ENCODE measurements at places on chromosomes 4 and X.
A peak's percentile ranks its signal among the peaks of the same experiment; 100 is the strongest.

DNA sequence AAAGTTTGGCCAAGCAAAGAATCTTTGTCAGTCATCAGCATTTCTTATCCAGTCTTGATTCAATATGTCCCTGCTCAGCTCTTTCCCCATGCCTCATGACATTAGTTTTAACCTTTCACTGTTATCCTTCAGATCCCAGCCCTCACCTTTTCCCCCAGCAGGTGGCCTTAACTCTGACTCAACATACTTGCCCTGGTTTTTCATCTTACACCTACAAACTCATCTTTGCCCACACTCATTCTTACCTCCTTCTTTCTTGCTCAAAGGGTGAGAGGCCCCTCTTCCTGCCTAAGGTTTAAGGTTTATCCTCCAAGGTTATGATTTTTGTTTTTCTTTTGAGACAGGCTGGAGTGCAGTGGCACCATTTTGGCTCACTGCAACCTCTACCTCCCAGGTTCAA, 10.6 kb upstream of the ANXA5 start:
- no peak for DNase-seq

DNA sequence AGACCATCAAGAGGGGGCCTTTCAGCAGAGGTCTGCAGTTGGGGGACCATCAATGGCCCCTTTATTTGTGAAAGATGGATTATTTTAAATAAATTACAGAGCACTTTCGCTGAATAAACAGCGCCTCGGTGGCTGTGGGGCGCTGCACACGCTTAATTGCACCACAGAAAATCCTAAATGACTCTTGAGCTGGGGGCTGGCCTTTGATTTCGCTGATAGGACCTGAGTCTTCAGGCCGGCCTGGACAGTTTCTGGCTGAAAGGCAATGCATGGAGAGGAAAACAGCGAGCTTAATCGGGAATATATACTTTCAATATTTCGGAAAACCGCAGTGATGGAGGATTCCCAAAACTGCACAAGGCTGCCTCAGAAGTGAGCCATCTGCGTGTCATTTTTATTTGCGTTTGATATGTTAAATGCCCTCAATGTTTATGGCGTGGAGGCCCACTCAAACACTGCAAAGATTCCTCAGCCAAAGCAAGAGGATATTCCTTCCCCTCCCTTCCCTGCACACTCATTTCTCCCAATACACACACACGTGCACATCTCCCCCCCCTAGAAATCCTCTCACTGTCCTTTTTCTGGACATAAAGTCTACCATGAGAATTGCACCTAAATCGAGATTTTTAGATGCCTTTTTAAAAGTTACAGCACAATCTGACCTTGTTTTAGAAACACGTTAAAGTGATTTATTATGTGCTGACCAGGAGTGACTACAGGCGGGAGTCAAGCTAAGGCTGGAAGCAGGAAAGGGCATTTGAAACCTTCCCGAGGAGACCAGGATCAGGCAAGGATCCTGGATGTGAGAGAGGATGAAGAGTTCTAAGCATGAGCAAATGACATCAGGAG, 340.7 kb downstream of the RAB28 start:
- no peak for DNase-seq

DNA sequence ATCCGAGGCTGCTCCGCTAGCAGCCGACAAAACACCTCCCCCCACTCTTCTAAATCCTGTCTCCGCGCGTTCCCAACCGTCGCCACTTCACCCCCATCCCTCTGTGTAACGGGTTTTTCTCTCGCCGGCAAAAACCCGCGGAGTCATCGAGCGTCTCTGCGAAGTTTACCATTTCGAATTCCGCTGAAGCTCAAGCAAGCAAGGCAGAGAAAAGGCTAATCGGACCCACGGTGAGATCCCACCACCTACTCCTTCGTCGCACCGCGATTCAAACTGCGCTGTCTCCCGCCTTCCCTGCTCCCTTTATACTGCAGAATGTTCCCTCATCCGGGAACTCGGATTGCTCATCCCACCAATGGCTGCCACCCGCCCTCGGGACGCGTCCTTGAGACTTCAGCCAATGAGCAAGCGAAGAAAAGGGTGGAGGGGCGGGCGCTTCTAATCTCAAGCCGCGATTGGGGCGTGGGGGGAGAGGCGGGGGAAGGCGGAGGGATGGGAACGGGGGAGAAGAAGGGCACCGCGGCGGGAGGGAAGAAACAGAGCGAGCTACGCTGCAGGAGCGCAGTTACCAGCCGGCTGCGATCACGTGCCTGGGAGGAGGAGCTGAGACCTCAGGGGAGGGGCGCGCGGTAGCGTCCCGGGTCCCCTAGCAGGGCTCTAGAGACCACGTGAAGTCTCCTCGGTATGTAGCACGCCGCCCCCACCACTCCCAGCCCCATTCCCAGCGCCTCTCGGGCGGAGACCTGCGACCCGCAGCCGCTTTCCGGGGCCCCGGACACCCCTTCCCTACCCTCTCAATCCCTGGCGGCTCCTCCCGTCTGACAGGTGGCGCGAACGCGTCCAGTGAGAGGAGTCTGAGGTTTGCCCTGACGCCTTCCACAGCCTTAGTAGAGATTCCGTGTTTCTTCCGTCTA, at the start of gene H2AZ1:
H2AZ1 (minus strand) TSS at position 277 of the 914 bp plus-strand sequence; CDS start at position 172, 105 bp downstream.
- peak; percentile 93 for DNase-seq

DNA sequence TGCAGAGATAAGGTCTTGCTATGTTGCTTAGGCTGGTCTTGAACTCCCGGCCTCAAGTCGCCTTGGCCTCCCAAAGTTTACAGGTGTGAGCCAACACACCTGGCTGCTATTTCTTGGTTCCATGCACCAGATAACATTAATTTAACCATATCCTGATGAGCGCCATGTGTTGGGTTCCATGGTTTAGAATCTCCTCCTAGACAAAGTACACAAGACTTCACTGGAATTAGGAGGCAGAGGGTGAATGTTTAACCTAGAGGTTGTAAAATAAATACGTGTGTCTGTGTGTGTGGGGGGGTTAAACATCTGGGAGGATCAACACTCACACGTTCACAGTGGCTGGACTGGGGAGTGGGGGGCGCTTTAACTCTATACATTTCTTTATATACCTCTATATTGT, 32.4 kb upstream of the SORCS2 start:
- no peak for DNase-seq

GRCh38 chrX:111098874-111099273, 2.9 kb downstream of the PAK3 start:
- peak; percentile 43 for DNase-seq

DNA sequence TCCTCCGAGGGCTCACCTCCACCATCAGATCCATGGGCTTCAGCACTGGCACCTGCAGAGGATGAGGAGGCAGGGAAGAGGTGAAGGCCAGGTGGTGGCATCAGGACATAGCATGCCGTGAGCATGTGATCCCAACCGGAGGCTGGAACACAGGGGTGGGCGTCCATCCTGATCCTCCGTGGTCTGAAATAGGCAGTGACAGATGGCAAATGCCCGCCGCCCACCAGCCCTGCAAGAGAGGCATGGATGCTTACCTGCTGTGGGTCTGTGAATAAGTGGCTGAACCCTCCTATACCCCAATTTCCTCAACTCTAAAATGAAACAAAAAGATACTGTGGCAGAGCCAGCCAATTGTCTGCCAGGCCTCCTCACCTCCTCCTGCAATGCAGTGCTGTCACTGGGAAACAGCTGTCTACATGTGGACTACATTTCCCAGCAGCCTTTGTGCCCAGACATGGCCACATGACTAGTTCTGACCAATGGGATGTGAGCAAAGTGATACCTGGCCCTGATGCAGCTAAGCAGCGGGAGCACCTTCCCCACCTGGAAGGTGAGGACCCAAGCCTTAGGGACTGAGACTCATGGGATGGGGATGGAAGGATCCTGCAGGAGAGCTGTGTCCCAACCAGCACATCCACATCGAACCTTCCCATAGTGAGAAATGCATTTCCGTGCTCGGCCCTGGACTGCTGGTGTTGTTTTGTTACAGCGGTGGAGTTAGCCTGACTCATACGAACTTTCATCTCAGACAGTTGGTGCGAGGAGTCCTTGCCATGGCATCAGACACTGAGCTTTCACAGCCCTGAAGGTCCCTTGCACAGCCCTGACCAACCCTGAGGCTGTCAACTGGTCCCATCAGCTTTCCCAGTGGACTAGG, 99.5 kb downstream of the PPP2R2C start:
- no peak for DNase-seq

GRCh38 chrX:114061226-114061625, 522.7 kb upstream of the HTR2C start:
- no peak for DNase-seq

DNA sequence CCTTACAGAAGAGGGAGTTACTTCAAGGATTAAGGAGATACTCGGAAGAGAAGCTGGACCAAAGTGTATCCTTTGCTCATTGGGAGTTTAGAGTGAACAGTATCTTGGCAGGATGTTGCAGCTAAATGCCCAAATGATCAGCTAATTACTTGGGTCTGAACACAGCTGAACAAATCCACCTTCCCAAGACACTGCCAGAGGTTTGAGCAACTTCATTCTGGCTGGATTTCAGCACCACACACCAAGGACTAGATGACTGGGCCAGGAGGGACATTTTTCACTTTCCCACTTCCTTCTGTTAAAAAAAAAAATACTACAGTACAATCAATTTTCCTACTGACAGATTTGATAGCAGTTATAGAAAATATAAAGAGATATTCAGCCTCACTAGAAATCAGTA, 324.6 kb downstream of the MID1IP1 start:
- DNase-seq = no peak

DNA sequence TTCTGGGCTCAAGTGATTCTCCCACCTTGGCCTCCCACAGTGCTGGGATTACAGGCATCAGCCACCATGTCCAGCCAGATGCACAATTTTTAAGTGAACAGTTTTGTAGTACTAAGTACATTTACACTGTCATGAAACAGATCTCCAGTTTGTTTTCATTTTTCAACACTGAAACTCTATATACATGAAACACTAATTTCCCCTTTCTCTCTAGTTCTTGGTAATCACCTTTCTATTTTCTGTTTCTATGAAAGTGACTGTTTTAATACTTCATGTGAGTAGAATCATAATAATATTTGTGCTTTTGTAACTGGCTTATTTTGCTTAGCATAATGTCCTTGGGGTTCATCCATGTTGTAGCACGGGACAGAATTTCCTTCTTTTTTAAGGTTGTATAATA, 237.4 kb downstream of the CAMK2D start:
- DNase-seq = no peak

GRCh38 chrX:151870602-151871001, 42.1 kb upstream of the MAGEA4 start:
- no peak for DNase-seq

DNA sequence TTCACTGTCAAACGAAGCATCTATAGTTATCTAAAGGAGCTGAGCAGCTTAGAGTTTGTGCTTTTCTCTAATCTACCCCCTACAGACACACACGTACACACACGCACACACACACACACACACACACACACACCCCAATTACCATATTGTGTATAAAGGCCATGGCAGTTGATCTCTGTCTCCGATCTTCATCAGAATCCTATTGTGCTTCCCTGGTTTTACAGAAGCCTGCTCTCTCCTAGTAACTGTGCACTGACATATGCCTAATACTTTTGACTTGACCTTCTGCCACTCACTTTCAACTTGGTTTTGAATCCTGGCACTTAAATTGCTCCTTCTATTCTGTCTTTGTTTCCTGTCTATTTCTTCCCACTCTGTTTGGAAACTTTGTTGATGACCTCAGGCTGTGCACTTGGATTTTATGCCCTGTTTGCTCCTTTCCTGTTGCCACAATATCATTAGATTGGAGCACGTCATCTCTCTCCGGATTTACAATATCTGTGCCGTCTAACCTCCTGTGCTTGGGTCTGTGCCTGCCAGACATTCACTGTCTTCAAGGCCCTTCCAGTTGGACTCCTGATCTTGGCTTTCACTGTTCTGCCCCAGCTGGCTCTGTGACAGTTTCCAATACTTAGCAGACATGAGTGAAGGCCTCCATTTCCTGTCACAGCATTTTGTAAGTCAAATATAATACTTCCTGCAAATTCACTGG, 928.1 kb downstream of the FAT4 start:
- no peak for DNase-seq

DNA sequence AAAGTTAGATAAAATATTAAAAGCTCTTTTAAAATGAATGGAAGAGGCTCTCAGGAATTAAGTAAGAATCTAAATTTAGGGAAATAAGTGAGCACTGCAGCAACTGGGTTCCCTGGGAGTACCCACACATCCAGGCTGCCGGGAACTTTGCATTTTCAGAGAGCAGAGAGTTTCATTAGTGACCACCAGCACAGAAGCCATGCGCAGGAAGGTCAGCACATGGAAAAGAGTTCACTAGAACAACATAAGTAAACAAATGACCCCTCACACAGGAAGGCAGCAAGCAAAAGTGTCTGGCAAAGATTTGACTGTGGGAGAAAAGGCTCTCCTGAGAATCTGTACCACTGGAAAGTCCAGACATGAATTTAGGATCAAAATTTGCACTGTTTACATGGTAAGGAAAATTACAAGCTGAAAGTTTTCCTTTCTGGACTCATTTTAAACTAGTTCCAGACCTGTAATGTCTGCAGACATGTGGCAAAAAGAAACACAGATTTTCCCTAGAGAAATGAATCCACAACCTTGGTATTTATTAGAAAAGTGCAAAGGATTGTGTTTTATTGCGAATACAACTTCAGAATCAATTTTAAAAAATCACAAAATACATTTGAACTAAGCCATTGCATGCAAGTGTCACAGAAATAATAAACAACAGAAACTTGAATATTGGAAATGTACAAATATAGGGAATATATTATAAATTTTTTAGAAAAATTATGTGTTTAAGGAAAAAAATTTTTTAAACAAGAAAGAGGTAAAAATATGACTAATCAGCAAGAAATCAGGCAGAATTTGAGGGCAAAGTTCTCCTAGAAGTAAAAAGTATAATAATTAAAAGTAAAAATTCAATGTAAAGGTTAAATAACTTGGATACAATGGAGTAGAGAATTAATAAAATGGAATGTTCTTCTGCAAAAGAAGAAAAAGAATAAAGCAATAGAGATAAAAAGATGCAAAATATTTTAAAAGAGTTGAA, 18.4 kb upstream of the MYOZ2 start:
- no peak for DNase-seq

DNA sequence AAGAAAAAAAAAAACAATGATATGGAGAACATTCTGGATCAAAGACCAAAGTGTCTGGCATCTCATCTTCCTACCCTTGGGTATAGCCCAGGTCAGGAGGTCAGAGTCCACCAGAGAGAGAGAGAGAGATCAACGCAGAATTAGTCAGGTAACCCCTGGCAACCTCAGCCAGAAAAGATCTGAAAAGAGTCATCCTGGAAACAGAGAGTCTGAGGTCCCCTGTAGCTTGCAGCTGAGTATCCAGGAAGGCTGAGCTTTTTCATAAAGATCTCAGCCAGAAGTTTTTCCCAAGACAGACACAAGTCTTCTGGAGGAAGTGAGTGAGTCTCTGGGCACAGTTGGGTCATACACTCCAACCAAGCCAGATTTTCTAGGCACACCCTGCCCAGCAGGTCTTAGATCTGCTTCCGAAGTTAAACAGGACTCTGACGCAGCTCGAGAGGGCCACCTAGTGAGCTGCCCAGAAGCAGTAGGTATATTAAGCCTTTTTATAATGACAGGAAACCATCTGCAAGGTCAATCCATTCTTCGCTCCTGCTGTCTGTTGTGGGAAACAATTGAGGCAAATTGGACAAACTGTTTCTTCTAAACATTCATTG, 35.7 kb downstream of the ACE2 start:
- DNase-seq = peak; percentile 62

GRCh38 chr4:68463796-68464195, 16.5 kb downstream of the TMPRSS11E start:
- DNase-seq = no peak
